ENCODE measurements at places on chromosomes 7 and 10.

GRCh38 chr7:116032886-116033285, 2.3 kb upstream of the TFEC start:
- no peak for DNase-seq

DNA sequence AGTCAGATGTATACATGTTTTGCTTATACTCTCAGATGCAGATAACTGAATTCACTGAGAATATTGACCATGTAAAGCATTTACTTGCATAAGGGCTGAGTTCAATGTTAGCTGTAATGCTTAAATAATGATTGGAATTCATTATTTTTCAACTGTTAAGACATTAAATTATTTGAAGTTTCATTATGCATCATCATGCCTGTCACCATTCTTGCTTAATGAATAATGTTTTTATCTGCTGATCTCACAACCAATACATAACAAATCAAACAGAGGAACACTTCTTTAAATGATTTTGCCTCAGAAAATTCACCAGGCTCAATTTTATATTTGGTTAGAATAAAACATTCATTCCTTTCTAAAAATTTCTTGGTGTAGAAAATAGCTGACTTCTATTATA, 233.4 kb downstream of the GPR37 start:
- DNase-seq: no peak

- DNase-seq: no peak
Measured at GRCh38 chr7:2350861-2351260, 3.8 kb upstream of the EIF3B start.

DNA sequence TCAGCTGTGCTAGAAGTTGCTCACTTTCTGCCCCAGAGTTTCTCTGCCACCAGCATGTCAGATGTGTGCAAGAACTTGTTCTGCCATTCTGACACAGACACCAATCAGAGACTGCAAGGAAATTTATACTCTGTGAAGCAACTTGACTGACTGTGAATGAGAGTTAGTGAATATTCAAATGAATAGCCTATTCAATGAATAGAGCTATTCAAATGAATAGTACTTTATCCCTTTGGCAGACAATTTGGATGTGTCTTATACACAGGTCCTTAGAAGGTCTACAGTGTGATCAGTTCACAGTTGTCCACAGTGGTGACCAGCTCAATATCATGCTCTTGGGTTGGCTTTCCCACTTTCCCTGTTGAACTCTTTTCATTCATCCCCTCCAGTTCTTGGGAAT, 138.1 kb downstream of the MACC1 start:
- no peak for DNase-seq

GRCh38 chr7:158957921-158958491, 101.6 kb downstream of the DYNC2I1 start:
- no peak for DNase-seq

GRCh38 chr7:119175911-119176627, 951.6 kb downstream of the ANKRD7 start:
- no peak for DNase-seq

- no peak for DNase-seq
Measured at GRCh38 chr7:130147710-130148325, 57.4 kb downstream of the TMEM209 start.

GRCh38 chr7:47557317-47557693, 24.6 kb downstream of the TNS3 start:
- no peak for DNase-seq

DNA sequence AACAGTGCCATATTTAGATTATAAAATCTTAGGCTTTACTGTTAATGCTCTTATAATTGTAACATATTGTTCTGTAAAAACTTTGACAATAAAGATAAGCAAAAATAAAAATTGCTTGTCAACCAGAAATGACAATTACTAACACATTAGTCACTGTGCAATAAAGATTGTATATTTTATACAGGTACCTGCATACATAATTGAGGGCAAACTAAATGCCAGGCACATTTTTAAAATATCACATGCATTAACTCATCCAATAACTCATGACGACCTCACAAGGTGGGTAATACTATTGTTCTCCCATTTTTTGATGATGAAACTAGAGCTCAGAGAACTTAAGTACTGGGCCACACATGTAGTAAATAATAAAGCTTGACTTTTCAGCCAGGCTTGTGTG, 1020.2 kb upstream of the C7orf33 start:
- DNase-seq: no peak

DNA sequence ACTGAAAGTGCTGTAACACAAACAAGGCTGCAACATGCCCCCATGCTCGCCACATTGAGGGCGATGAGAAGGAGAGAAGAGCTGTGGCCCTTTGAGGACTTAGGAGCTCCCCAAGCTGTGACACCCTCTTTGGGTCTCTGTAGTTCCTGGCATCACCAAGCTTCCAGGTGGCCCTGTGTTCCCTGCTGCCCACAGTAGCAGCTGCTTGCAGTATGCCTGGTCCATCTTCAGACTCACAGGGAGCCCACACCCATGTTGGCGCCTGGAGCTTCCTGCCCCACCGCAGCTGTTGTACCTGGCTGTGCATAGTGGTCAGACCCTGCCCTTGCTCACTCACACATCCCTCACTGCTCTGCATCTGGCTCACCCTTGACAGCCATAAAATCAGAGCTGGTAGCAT, 401.2 kb upstream of the NRG3 start:
- no peak for DNase-seq

GRCh38 chr10:99615426-99615825, 4.8 kb downstream of the SLC25A28 start:
- no peak for DNase-seq

GRCh38 chr7:117322741-117323304, at the start of gene WNT2:
Gene WNT2 (minus strand): TSS chr7:117323058. CDS start chr7:117322989, 69 bp downstream.
- no peak for DNase-seq

DNA sequence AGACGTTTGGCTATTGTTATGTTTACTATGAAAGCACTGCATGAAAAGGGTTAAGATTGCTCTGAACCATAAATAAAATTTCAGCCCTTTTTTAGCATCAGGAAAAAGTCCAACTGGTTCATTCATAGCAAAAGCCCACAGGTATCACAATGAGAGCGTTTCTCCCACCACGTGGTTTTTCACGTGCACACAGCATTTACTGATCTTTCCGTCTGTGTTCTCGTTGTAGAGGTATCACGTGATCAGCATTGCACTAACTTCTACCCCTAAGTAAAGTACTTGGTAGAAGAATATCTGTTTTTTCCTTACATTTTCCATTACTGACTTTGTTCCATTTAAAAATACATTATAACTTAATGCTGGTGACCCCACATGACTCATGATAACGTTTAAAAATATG, 17.8 kb upstream of the CCDC3 start:
- no peak for DNase-seq

DNA sequence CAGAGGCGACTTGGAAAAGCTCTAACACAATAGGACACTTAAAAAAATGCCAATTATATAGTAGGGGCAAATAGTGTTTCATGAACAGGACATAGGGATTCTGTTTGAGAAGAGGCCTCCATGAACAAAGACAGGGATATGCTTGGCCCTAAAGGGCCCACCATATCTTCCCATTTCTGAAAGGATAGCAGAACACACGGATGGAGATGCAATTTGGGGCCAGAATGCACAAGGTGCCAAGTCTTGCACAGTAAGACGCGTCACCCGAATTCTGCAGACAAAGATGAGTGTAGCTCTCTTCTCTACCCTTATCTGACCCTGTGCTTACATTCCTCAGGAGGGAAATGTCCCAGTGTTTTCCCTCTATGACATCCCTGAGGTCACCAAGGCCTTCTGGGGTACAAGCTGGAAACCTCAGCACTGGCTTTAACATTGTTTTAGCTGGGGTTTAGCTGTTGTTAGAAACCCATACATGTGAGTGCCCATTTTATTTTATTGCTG, 12.8 kb downstream of the PRKCQ start:
- no peak for DNase-seq

DNA sequence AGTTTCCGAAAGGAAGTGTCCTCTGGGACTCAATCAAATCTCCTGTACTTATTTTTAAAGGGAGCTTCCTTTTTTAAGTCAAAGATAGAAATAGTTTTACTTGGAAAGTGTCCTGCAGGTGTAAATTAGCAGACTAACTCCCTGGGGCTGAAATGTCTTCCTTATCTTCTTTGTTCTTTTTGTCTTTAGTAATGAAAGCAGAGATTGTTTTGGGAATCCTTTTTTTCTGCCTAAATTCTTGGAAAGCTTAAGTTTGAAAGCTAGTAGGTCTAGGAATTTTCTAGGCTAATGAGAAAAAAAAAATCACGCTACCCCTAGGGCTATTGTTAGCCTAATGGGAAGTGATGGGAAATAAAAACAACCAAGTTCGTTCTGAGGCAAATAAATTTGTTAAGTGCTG, 139.1 kb upstream of the CSTF2T start:
- no peak for DNase-seq

GRCh38 chr10:1050554-1050953, 1.6 kb upstream of the IDI1 start:
- DNase-seq: peak; percentile 58

GRCh38 chr10:68562661-68563570, 2.8 kb downstream of the TET1 start:
- DNase-seq: no peak

- no peak for DNase-seq
Measured at GRCh38 chr7:24284699-24285506, 913 bp downstream of the NPY start.

DNA sequence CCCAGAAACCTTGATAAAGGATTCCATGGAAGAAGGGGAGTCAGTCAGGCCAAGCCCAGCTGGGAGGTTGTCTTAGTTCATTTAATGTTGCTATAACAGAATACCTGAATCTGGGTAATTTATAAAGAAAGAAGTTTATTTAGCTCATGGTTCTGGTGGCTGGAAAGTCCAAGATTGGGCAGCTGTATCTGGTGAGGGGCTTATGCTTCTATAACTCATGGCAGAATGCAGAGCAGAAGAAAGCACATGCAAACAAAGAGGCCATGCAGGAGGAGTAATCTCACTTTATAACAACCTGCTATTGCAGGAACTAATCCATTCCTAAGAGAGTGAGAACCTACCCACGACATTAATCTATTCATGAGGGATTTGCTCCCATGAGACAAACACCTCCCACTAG, 54.2 kb upstream of the ANKRD1 start:
- no peak for DNase-seq

GRCh38 chr10:79222186-79222585, 125.1 kb upstream of the PPIF start:
- DNase-seq: no peak

- no peak for DNase-seq
Measured at GRCh38 chr10:4609251-4609650, 216.8 kb upstream of the AKR1E2 start.

GRCh38 chr10:5091196-5091595, 3.0 kb upstream of the AKR1C3 start:
- no peak for DNase-seq

DNA sequence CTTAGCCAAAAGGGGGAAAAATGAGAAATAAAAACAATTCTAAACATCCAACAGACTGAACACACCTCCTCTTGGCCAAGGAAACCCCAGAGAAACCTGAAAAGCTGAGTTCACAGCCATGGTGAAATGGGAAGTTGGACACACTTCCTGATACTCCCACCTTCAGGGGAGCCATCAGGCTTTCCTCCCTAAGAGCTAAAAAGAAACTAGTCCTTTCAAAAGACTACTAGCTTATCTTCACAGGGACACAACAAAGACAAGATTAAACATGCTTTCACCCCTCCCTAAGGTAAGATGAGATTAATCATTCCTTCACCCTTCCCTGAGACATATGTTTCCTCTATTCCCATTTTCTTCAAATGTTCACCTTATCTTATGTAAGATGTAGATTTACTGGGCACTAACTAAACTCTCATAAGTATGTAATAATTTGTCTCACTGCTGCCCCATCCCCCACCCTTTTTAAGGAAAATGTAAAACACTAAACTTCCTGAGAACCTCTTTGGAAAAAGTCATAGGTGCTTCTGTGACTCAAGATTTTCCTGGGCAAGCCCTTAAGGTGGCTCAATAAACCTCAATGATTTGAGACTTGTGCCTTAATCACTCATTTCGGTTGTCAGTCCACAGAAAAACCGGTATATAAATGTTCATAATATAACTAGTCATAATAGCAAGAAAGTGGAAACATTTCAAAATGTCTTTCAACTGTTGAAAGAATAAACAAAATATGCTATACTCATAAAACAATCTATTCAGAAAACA, 40.5 kb downstream of the HTR7 start:
- DNase-seq: no peak

DNA sequence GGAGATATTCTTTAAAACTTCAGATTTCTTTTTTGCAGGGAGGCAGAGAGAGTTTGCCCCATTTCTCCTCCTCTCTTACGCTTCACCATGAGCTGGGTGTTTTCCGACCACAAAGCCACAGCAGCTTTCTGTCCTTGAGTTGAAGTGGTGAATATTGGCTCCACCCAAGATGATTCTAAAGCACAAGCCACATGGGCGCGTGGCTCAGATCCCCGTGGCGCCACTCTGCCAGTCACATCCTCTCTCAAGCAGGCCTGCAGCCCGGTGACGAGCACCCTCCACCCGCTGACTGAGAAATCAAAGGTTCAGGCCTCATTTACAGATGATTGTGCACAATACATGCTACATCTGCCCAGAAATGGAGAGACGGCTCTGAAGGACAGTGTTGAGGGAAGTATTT, 27.6 kb upstream of the RNF32 start:
- peak; percentile 91 for DNase-seq

GRCh38 chr10:133310399-133310755, 1.7 kb downstream of the ZNF511 start:
- DNase-seq: no peak

GRCh38 chr7:130377178-130377577, 3.1 kb upstream of the CPA1 start:
- DNase-seq: no peak

- DNase-seq: no peak
Measured at GRCh38 chr7:116948934-116949333, 4.4 kb upstream of the ST7 start.

DNA sequence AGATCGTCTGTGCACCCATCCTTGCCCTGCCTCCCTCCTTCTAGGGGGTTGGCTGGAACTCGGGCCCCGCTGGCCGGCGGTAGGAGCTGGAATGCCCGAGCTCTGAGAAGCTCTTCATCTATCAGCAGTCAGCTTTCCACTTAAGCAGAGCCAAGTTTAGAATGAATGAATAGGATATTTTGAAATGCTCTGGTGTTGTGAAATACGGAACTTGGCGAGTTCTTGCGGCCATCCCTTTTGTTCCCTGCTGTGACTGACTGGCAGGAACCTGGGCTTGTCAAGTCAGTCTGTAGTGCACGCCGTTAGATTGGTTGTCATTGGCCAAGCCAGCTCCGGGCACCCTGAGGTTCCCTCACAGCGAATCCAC, 33.3 kb downstream of the FOXK1 start:
- no peak for DNase-seq

- DNase-seq: no peak
Measured at GRCh38 chr7:106377847-106378361, 93.1 kb upstream of the NAMPT start.

DNA sequence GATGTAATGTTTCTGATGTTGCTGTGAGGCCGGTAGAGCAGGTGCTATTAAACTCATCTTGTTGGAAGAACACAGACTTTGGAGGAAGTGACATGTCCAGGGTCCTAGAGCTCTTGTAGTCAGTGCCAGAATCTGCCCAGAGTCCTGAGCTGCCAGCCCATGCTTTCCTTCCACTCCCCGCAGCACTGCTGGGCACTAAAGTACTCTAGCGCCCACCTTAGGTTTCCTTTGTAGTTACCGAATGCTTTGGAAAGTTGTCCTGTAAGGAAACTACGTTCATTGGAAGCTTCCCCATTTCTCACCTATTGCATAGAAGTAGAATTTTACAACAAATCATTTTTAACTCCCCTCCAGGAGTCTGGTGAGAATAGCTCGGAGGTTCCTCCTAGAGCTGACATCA, 11.0 kb downstream of the ZNF862 start:
- no peak for DNase-seq
